Stimulated activated CD4-positive, alpha-beta T cell treated with anti-CD3 and anti-CD28 coated beads, Interleukin-12 subunit alpha, Interleukin-12 subunit beta, amount 100 ng/mL, for 4 hours (primary cell): ENCODE measurements at places on chromosomes 11 and 22.

GRCh38 chr11:131311776-131312514, 58.5 kb upstream of the NTM start:
- no peak for DNase-seq

- no peak for DNase-seq
These were observed 82.2 kb downstream of the SERGEF start for GRCh38 chr11:17930544-17931125.

GRCh38 chr22:39284142-39284980, 35.1 kb downstream of the RPL3 start:
- DNase-seq, result no peak

DNA sequence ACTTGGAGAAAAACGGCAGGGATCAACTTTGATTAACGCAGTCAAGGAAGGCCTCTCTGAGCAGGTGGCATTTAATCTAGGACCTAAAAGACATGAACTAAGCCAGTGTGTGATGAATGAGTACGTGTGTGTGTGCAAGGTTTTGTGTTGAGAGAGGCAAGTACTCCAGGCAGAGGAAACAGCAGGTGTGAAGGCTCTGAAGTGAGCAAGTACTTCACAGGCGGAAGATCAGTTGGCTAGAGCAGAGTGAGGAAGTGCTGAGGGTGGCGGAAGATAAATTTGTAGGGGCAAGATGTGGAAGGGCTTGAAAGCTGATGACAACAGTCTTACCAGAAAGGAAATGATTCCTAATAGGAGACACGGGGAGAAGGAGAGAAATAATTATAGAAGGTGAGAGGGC, 6.8 kb downstream of the APIP start:
- DNase-seq, result no peak

DNA sequence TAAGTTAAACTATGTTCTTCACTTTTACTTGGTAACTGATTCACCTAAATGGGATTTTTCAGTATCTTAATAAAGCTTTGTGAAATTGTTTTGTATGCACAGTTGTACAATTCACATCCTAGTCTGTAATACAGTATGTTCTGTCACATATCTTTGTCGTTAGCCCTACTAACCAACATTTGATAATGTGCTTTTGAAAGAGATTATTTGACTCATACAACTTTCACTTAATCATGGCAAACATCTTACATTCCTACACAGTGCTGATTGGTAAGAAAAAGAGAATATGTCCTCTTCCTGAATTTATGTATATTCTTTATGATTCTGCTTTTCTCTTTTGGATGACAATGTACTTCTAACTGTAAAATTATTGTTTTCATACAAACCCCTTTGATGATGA, 234.5 kb downstream of the METTL15 start:
- no peak for DNase-seq

DNA sequence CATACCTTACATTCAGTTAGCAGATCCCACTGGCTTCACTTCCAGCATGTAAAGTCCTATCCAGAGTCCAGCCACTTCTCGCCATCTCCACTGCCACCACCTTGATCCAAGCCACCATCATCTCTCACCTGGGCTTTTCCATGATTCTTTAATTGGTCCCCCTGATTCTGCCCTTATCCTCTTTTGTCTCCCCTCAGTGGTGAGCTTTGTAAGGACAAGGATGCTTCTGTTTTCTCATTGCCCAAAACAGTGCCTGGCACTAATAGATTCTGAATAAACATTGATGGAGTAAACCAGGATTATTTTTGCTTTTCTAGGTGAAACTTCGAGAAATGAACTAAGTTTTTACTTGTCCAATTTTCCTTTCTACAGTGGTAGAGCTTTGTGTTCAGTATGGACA, 4.4 kb downstream of the POLA2 start:
- DNase-seq, result no peak

- DNase-seq, result no peak
These were observed 5.4 kb upstream of the IL2RB start for GRCh38 chr22:37154925-37155712.

DNA sequence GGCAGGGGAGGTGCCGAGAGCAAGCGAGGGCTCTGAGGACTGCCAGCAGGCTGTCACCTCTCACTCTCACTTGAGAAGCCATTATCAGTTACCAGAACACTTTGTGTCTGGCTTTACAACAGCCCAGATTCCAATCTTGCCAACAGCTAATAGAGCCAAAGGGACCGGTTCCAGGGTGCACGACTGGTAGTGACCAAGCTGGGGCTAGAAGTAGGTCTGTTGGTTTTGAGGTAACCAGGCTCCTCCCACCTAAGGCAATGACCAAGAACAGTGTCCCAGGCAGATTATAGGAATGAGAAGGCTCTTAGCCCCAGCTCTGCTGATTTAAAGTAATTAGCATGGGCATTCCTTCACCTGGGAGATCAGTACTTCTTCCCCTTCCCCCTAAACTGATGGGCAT, 7.2 kb upstream of the IL10RA start:
- no peak for DNase-seq

DNA sequence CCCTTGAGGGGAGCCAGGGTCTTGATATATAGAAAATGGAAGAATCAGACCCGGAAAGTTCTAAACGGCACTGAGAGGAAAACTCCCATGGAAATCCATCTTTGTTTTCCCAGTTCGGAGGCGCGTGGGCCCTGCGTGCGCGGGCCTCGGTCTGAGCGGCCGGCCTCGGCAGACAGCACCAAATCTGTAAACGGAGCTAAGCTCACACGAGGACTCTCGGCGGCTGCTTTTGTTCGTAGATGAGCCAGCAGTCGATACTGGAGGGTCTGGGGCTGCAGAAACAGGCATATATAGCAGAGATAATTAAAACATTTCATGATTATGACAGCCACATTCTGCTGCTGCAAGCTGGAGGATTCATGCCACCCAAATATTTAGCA, 68.5 kb upstream of the PPARA start:
- DNase-seq, result no peak

GRCh38 chr11:102757823-102758549, 22.4 kb downstream of the MMP10 start:
- no peak for DNase-seq

- DNase-seq, result no peak
These were observed 21.8 kb upstream of the CD5 start for GRCh38 chr11:61080526-61080925.
